ENCODE measurements at places on chromosomes 1 and 21. TPM values are rescaled to one million over a fixed set of nuclear protein-coding genes. Genes with fewer than 3 reads are reported as not detected.

CELA3A gene
- not detected for total RNA-seq

DNA sequence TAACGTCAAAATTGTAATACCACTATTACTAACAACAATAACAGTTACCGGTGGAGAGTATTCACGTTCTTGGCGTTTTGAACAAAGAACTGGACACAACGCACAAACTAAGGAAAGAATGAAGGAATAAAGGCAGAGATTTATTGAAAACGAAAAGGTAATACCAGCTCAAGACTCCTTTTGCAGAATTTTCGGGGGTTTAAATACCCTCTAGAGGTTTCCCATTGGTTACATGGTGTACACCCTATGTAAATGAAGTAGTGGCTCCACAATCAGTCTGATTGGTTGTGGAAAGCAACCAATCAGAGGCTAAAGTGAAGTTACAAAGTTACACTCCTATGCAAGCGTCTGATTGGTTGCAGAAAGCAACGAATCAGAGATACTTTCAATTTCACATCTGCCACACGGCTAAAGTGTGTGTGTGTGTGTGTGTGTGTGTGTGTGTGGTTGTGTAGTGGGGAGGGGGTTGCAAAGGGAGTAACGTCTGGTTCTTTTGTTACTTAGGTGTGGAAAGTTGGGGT lies 1.1 kb upstream of the GTF2B start:
- DNase-seq, result peak; percentile 10

- no peak for DNase-seq
Observed at GRCh38 chr1:107454791-107455190, 314.0 kb downstream of the NTNG1 start.

- no peak for DNase-seq
Observed at GRCh38 chr1:3639397-3639911, 10.4 kb downstream of the WRAP73 start.

DNALI1 gene
- 0.81 TPM for total RNA-seq

DNA sequence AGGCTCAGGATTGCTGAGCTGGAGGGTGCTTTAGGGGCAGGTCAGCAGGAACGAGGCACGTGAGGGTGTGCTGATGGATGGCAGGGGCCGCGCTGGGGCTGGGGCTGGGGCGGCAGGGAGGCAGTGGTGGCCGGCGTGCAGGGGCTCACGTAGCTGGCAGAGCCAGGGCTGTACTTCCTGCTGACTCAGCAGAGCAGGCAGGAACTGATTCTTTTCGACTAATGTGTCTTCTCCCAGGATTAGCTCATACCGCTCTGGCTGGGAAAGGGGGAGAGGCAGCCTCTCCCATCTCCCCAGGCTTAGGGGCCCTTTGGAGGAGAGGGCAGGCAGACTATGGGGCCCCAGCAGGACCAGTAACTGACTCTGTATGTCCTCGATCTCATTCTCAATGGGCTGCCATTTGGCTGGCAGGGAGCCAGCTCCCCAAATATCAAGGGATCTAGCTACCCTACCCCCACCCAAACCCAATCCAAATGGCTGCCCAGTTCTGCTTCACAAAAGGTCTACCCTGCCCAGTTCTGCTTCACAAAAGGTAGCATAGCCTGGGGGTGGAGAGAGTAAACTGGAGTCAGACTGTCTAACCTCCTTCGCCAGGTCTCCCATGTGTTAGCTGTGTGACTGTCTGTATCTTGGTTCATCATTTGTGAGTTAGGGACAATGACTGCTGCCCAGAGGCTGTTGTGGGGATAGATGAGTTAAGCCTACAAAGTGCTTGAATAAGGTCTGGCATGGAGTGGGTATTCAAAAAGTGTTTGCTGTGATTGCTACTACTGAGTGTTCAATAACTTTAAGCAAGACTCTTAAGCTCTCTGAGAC lies 100.1 kb upstream of the SLC2A1 start:
- DNase-seq, result peak; percentile 11

C8B gene
- not detected for total RNA-seq

- peak; percentile 67 for DNase-seq
Observed at GRCh38 chr1:239814306-239814881, 277.3 kb upstream of the FMN2 start.

- no peak for DNase-seq
Observed at GRCh38 chr21:39555911-39556590, 56.7 kb upstream of the B3GALT5 start.

GRCh38 chr1:165737196-165737595 lies 31.5 kb downstream of the TMCO1 start:
- no peak for DNase-seq

- no peak for DNase-seq
Observed at GRCh38 chr1:15454256-15454655, 2.3 kb upstream of the CELA2A start.

GRCh38 chr21:26405735-26406361 lies 167.2 kb downstream of the CYYR1 start:
- DNase-seq, result peak; percentile 36

- DNase-seq, result no peak
Observed at GRCh38 chr1:27527223-27527889, 37.4 kb upstream of the WASF2 start.

CRYBG2 gene
- 2.3 TPM for total RNA-seq

- DNase-seq, result no peak
Observed at GRCh38 chr1:59176471-59176870, 120.4 kb upstream of the FGGY start.

HSF2BP gene
- total RNA-seq, result 1.9 TPM

DNA sequence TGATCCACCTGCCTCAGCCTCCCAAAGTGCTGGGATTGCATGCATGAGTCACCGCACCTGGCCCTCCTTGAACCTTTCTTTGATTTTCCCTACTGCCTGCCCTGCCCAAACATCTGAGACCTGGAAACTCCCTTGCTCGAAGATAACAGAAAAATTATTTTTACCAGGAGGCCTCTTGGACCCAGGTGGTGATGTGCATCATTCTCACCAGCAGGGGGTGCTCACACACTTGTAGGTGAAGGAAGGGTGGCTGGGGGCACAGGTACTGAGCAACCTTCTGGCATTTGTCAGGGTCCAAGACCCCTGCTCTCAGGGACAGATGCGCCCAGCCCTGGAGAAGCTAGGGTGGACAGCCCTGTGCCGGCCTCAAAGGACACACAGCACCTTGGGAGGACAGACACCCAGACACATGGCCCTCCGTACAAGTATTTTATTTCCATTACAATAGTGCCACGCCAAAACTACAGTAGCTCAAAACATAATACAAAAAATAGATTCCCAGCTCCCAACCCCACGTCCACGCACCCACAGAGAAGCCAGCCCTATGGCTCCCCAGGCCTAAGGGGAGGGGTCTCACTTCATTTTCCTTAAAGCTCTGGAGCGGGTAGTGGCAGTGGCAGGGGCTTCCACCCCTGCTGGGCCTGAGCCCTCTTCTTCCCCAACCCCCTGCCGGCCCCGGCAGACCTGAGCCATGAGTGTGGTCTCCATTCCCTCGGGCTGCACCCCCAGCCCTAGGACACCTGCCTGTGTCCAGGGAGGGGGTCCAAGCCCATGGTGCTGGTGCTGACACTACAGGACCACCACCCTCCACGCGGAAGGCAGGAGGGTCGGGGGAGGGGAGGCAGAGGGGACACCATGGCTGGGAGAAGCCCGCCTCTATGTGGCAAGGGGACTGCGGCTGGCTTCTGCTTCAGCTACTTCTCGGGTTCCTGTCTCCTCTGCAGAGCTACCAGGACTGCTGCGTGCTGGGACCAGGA lies 40.4 kb upstream of the EIF4G3 start:
- DNase-seq, result peak; percentile 75

GPR37L1 gene
- total RNA-seq, result not detected

ANKRD34A gene
- 3.6 TPM for total RNA-seq

DNA sequence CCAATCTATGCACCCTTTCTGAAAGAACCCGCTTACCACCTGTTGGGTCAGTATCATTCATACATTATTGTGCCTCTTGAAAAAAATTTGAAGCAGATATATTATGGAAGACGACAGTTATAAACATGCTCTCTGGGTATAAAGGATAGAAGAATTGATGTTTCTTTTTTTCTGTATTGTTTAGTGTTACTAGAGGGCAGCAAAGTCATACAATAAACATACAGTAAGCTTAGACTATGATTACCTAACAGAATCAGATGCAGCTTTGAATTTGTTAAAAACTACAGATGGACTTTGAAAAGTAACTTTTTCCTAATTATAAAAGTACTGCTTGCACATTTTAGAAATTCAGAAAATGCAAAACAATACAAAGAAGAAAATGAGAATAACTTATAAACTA lies 11.1 kb upstream of the PAXBP1 start:
- DNase-seq, result no peak

LRRN2 gene
- total RNA-seq, result not detected

FBXO44 gene
- total RNA-seq, result 30.3 TPM

DNA sequence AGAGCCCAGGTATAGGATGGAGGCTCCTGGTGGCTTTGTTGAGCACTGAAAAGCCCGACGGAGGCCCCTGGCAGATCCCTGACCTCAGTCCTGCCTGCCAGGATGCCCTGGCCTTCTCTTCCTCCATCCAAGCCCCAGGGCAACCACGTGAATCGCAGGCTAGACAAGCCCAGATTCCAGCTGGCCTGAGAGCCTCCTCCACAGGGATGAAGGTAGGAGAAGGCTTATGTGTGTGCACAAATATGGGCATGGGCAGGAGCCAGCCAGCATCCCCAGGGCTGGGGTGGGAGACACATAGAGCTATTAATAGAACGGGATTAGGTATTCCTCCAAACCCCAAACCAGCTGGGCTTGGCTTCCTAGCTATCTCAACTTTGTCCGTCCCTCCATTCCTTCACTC lies 4.0 kb upstream of the EXTL1 start:
- DNase-seq, result no peak

- DNase-seq, result peak; percentile 73
Observed at GRCh38 chr1:52368383-52369172, 2.6 kb upstream of the CC2D1B start.

EXO1 gene
- total RNA-seq, result 56.2 TPM

DNA sequence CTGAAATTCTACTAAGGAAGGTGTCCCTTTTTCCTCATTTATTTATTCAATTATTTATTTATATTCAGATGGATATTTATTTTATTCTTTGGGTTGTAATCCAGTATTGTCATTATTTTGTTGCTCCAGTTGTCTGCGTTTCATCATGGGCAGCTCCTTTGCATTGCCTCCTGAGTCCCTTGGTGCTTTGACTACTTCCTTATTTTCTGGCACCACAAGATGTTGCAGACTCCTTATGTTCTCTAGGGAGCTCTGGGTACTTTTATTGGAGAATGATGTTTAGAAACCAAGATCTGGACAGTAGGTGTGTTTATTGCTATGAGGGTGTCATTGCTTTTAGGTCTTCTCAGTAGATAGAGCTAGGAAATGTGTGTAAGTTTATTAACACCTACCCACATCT lies 59.9 kb upstream of the ERRFI1 start:
- DNase-seq, result no peak

- DNase-seq, result no peak
Observed at GRCh38 chr1:117009132-117009531, 7.6 kb downstream of the CD101 start.

- DNase-seq, result no peak
Observed at GRCh38 chr1:26537951-26538352, 8.4 kb downstream of the RPS6KA1 start.

Measured in activated T-cell treated with anti-CD3 and anti-CD28 coated beads, Interleukin-2, amount 50 U/mL, for 72 hours (primary cell).